ENCODE measurements at places on chromosomes 4 and X.

DNA sequence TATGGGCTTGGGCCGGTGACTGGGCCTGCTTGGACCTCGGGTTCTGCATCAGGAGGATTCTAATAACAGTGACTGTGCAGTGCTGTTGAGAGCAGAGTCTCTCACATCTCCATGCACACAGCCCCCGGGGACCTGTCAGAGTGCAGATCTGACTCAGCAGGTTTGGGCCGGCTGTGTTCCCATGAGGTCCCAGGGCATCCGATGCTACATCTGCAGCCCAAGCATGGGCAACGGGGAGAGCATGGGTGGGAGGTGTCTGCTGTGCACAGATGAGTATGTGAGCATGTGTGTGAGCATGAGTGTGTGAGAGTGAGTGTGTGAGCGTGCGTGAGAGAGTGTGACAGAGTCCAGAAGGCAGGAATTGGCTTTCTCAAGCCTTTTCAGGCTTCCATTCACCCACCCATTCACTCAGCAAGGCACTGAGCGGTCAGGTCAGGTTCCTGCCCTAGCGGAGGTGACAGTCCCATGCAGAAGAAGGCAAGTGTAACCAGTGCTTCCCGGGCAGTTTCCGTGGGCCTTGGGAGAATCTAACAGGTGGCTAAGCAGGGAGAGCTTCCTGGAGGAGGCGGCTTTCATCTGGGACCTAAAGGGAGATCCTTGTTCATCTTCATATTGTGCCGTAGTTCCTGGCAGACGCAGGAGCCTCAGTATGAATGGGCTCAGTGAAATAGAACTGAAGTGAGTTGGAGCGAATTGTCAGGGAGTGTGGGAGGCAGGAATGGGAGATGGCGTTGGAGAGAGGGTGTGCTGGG lies 62.6 kb downstream of the SORCS2 start:
- DNase-seq, result no peak

- no peak for DNase-seq
Observed at GRCh38 chr4:8770518-8771257, 101.0 kb downstream of the HMX1 start.

DNA sequence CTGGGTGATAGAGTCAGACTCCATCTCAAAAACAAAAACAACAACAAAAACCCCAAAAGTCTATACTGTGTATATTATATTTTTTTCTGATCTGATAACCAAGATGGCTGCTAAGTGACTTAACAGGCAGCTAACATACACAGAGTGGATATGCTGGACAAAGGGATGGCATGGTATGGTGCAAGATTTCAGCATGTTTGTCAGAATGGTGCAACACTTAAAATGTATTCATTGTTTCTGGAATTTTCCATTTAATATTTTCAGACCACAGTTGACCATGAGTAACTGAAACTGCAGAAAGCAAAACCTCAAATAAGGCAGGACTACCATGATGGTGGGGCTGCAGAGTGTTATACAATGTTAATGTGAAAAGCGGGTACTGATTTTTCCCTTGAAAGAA lies 6.1 kb upstream of the BOD1L1 start:
- no peak for DNase-seq

- DNase-seq, result no peak
Observed at GRCh38 chr4:169485086-169485485, 127.3 kb downstream of the NEK1 start.

GRCh38 chrX:113522814-113523213 lies 682.2 kb upstream of the AMOT start:
- no peak for DNase-seq

DNA sequence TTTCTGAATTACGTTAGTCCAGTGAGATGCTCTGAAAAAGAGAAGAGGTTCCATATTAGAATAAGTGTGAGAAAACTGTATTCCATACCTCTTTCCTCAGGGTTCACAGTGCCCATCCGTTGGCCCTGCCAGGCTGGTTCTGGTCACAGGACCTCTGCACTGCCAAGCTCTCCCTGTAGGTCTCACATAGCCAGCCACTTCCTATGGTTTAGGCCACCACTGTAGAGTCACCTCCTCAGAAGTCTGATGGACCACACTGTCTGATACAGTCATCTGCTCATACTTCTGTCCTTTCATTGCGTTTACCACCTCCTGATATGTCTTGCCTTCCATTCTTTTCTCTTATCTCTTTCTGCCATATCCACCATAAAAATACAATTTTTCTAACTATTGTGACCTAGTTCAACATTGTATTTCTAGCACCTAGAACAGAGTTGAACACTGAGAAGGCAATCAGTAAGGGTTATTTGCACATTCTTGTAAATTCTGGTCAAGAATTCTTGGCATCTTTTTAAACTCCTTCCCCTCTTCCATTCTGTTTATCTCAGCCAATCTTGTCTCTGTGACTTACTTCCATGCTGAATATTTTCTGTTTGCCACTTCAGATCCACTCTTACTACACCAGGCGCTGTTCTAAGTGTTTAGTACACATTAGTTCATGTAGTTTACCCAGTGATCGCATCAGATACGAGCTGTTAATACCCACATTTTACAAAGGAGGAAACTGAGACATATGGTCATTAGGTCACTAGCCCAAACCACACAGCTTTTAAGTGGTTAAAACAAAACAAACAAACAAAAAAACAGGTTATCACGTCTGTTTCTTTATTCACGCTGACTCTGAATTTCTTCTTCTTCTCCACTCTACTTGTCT lies 125.6 kb downstream of the CBR4 start:
- no peak for DNase-seq

DNA sequence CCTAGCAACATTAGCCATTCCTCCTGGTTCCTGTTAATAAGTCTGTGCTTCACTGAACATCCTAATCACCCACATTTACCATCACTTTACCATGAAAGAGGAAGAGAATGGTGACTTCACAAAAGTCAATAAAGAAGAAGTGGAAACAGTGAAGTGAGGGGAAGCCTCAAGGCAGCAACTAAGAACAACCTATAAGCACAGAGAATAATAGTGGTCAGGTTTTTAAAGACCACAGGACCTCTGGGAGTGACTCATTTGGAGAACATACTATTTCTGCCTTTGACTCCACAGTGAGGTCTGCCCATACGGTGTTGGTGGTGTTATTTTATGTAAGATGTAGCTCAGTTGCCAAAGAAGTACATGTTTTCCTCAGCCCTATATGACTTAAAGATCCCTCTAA lies 86.0 kb upstream of the TET2 start:
- peak; percentile 15 for DNase-seq

DNA sequence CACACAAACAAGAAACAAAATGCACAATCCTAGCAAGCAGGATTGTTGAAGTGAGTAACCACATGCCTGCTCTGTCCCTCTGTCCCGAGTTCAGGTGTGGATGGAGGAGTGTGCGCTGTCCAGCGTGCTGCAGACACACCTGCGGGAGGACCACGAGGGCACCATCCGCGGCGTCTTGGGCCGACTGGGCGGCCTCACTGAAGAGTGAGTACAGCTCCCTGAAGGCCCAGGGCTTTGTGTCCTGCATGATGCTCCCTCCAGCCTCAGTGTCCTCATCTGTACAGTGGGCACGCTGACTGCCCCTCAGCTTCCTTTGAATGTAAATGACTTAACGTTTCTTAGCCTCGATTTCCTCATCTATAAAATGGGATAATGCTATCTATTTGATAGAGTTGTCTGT lies 82.5 kb downstream of the EVC start:
- no peak for DNase-seq

GRCh38 chr4:158055668-158056067 lies 117.2 kb downstream of the GASK1B start:
- no peak for DNase-seq

- no peak for DNase-seq
Observed at GRCh38 chr4:126772662-126773061, 860.1 kb upstream of the INTU start.

DNA sequence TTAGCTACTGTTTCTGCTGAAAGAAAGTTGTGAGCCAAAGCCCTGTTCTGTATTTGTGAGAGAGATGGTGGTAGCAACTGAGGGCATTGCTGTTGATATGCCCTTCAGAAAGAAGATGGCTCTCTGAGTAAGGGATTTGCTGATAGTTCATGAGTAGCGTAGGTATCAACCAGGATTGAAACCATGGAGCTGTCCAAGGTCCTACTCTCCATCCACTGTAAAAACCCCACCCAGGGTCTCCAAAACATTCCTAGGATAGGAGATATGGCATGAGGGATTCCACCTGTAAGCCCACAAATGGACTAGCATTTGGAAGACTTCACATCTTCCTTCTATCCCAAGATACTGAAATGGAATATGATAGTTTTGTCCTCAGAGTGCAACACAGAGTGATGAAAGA lies 277.1 kb upstream of the PRKX start:
- DNase-seq, result peak; percentile 2

GRCh38 chr4:93394545-93395081 lies 433.9 kb upstream of the ATOH1 start:
- DNase-seq, result no peak

- DNase-seq, result no peak
Observed at GRCh38 chr4:188779581-188779980, 640.3 kb downstream of the TRIML1 start.
